Aorta (tissue), 5 donors: ENCODE measurements at places on chromosomes 2 and 18. TPM values are rescaled to one million over a fixed set of nuclear protein-coding genes. Genes with fewer than 3 reads are reported as not detected.

Gene MAB21L4
- 5.5 TPM for polyA plus RNA-seq

Gene TUBA3E
- 1.3 TPM for polyA plus RNA-seq

Gene KLHL29
- 4.9 TPM for polyA plus RNA-seq

DNA sequence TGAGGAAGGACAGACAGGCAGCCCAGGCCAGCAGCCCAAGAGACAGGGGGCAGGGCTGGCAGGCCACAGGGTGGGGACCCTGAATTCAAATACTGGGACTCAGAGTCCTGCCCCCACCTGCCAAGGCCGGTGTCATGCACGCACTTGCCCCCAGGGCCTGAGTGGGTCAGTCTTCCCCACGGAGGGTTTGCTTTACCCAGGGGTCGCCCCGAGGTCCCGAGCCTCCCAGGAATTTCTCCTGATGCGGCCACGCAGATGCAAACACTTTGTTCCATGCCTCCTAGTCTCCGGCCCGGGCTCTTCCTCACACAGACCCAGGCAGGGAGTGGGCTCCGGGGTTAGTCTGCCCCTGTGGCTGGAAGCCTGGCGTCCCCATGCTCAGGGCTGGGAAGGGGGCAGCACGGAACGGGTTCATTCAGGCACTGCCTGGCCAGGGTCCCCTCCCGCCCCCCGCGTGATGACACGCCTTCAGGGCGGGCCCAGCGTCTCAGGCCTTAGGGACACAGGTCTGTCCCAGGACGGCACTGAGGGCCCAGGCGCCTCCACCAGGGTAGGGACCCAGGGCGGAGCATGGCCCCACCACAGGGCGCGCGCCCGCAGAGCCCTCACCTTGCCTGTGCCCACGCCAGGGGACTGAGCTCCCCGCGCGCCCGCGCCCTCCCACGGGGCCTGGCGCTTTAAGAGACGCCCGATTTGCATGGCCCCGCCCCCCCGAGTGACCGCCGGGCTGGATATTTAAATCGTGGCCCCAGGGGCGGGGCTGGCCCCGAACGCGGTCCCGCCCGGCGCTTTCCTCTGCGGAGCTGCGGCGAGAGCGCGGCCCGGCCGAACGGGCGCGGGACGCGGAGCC lies at the start of gene SNED1:
Gene SNED1 (plus strand): TSS at position 763 of the 850 bp plus-strand sequence. CDS start 220 bp downstream, outside the sequence.
- peak within 1 kb of the TSS; percentile 64 for H3K27ac ChIP-seq
- no peaks in the 10 kb centered on the region for H3K27me3 ChIP-seq
- DNase-seq = peak; percentile 96
- H3K4me1 ChIP-seq = no peaks in the 10 kb centered on the region

- peaks cover 6% of the 10 kb centered on the region for H3K4me1 ChIP-seq
- no peaks in the 10 kb centered on the region for H3K36me3 ChIP-seq
- H3K27ac ChIP-seq = no peak overlapping the region
- no peaks in the 10 kb centered on the region for H3K27me3 ChIP-seq
- DNase-seq = no peak
- H3K4me3 ChIP-seq = no peak overlapping the region
These were observed 356.5 kb upstream of the GULP1 start for GRCh38 chr2:187935126-187935525.

GRCh38 chr2:236745420-236746210 lies 176.0 kb downstream of the ACKR3 start:
- no peak overlapping the region for H3K4me3 ChIP-seq
- DNase-seq = no peak
- H3K27me3 ChIP-seq = no peaks in the 10 kb centered on the region
- no peaks in the 10 kb centered on the region for H3K4me1 ChIP-seq

DNA sequence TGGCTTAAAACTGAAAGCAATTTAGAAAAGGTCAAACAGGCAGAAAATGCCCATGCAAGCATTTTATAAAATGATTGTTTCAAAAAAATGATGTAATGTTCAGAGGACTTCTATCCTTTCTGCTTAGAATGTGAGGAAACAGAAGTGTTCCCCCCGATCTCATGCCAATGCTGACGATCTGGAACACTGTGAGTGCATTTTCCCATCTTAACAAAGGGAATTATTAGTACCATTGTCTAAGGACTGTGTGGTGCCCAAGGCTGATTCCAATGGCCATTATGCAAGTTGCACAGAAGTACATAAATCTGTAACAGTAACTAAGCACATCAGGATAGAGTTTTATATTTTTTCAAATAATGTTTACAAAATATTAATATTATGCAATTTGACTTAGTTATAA lies 185.3 kb downstream of the MYT1L start:
- H3K27ac ChIP-seq = no peak overlapping the region
- no peaks in the 10 kb centered on the region for H3K27me3 ChIP-seq
- no peak for DNase-seq
- H3K4me3 ChIP-seq = no peak overlapping the region
- H3K36me3 ChIP-seq = no peaks in the 10 kb centered on the region
- H3K4me1 ChIP-seq = no peaks in the 10 kb centered on the region

DNA sequence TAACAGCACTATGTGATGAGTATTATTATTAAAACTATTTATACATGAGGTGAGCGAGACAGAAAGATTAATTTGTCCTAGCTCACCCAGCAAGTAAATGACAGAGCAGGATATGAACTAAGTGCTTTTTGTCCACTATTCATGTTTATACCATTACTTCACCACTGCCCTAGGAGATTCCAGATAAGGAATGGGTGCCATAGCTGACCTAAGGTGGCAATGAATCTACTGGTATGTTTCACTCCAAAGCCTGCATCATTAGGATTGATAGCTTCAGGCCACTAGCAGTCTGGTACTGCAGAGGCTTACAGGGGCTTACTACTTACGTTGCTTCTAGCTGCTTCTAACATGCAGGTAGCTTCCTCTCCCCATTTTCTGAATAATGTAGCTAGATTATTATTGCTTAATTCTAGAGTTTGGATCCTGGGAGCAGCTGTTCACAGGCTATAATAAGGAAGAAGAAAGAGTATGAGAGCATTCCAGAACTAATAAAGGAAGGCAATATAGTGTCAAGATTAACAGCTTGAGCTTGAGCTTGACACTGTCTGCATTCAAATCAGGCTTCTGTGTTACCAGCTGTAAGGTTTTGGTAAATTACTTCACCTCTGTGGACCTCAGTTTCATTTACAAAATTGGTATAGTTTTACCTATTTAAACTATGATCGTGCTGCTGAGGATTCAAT lies 153.7 kb downstream of the GALNT3 start:
- no peaks in the 10 kb centered on the region for H3K36me3 ChIP-seq
- no peaks in the 10 kb centered on the region for H3K4me1 ChIP-seq
- no peak overlapping the region for H3K4me3 ChIP-seq
- H3K27ac ChIP-seq = no peak overlapping the region

- DNase-seq = peak; percentile 91
- no peak overlapping the region for H3K4me3 ChIP-seq
- H3K4me1 ChIP-seq = peaks cover 11% of the 10 kb centered on the region
- H3K36me3 ChIP-seq = no peaks in the 10 kb centered on the region
- peak overlapping the region; percentile 51 for H3K27ac ChIP-seq
These were observed 163.9 kb downstream of the GFPT1 start for GRCh38 chr2:69222953-69223658.
